Umbilical cord (tissue), 2 donors: ENCODE measurements at places on chromosomes 6 and 20. TPM values are rescaled to one million over a fixed set of nuclear protein-coding genes. Genes with fewer than 3 reads are reported as not detected.

DNA sequence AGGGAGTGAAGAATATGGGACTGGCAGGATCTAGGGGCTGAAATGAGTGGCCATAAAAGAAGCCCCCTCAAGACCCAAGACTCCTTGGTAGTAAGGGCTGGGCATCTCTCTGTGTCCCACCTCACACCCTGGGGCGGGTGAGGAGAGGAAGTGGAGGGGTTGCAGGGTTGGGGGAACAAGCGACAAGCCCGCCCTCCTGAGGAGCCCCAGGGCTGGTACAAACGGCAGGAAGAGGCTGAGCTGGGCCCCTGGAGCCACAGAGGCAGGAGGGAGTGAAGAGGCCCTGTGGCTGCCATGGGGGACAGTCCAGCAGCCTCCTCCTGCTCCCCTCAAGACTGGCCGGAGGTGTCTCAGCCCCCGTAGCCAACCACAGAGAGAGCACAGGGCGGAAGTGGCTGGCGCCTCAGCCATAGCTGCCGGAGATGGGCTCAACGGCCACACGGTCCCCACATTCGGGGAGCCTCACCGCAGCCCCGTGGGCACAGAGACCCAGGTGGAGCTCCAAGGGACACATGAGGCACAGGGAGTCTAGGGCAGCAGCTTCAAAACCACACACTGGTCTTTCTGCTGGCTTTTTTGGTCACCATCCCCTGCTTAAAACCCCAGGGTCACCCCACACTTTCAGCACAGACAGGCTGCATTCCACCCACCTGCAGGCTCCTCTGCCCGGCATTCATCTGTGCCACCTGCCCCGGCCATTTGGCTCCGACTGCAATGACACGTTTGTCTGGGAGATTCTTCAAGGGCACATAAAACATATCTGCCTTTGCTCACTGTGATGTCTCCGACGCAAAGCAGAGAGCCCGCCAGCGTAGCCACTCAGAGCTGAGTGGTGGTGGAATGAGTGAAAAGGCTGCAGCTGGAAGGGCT lies 524 bp downstream of the C20orf203 start:
- no peak for DNase-seq

DNA sequence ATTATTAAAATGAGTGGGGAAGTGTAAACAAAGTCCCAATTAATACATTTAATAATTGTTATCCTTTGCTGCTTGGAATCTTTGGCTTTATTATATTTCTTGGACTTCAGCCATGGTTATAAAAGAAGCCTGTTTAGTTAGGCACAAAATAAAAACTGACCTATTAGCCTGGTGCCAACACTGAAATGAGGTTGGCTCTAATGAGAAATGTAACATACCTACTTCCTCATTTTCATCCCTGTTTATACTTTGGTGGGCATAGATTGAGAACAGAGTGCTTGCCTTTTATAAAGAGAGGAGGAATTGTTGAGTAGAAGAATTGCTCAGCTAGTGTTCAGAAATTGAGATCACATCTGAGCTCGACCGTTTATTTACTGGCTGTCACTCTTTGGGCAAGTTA lies 471.3 kb downstream of the UTRN start:
- DNase-seq = no peak

CST2 gene
- not detected for total RNA-seq

DNA sequence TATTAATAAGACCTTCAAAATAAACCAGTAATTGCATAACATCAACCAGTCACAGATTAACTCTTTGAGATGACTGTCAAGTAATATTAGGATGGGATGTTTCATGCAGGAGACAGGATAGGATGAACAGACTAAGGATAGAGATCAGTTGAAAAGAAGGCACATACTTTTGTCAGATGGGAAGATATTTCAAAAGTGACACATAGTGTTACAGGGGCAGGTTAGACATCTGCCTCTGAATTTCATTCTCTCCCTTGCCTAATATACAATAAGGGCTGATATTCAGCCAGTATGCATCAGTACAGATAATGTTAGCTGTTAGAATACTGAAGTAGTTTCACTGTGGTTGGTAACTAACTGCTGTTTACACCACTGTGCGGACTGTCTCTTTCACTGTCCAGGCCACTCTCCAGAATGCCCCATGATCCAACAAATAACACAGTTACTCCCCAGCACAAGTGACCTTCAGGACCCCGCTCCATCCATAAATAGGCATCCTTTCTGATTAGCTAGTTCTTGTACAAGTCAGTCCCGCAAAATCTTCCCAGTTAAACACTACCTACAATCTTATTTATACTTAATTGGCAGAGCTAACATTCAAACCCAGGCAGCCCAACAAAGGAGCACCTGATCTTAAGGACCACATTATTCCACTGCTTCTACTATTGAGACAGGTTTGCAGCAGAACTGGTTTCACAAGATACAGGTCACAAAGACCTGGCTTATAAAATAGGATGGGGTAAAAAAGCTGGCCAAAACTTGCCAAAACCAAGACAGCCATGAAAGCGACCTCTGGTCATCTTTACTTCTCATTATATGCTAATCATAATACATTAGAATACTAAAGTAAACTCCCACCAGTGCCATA lies 21.9 kb upstream of the PLN start:
- DNase-seq = no peak

- no peak for DNase-seq
Measured at GRCh38 chr20:38098952-38099351, 65.4 kb downstream of the RPRD1B start.

GRCh38 chr6:40722091-40722490 lies 134.9 kb upstream of the LRFN2 start:
- peak; percentile 44 for DNase-seq

LHFPL5 gene
- total RNA-seq = 0.24 TPM

DNA sequence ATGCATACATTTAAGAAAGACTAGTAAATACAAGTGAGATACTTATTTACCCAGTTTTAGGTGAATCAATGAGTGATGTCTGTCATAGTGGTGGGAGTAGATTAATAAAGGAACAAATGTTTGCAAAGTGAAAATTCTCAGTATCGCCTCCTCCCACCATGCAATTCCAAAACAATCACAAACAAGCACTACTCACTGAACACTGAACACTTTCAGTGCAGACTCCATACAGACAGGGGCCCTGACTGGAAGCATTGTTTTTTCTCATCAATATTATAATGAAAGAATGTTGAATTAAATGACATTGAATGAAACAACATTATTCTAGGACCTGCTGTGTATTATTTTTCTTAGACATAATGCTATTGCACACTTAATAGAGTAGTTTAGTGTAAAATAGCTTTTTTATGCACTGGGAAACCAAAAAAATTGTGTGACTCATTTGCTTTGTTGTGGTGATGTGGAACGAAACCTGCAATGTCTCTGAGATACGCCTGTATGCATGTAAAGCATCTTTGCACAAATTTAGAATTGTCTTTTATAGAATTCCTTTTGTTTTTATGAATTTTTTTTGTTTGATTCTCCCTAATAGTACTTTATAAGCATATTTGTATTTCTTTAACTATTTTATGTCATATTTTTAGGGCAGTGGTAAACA lies 317.5 kb downstream of the UTRN start:
- DNase-seq = no peak

DNA sequence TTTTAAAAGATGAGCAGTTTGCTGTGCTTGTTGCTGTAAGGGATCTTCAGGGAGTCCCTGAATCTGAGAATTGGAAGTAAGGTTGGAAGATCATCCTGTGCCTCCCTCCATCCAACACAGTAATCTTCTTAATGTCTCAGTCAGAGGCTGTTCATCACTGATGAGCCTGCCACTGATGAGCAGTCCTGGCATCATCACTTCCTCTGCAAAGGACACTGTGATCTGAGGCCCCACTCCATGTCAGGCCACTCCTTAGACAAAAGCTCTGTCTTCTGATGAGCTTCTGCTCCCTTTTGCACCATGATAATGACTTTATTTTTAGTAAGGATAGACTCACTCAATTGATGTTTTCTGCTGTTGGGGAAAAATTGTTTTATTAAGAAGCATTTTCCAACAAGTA lies 121.0 kb downstream of the UST start:
- DNase-seq = no peak

DNA sequence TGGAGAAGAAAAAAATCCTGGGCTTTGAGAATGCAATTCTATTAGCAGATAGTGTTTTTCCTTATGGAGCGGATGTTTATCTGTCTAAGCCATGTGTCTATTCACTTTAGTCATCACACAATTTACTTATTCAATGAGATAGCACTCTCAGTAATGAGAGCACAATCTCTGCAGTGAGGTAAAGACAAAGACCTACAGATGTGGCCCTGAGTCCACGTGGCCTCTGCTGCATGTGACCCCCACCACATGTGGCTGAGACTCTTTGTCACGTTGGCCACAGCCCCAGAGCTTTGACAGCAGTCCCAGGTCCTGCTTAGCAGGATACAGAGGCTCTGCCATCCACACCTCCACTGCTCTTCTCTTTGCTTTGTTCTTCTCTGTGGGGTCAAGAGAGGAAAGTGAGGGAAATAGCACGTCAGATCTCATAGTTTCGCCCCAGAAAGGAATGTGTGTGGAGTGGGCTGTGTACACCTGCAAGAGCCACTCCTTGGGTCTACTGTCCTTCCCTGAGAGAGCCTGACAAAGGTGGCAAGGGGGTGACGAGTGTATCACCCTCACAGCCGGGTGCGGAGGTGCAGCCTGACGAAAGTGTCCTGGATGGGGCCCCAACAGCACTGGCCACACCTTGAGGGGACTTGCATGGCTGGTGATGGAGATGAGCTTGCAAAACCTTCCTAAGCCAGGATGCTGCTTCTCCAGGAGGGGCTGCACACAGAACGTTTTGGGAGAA lies 40.7 kb downstream of the ZNF831 start:
- DNase-seq = no peak

DNA sequence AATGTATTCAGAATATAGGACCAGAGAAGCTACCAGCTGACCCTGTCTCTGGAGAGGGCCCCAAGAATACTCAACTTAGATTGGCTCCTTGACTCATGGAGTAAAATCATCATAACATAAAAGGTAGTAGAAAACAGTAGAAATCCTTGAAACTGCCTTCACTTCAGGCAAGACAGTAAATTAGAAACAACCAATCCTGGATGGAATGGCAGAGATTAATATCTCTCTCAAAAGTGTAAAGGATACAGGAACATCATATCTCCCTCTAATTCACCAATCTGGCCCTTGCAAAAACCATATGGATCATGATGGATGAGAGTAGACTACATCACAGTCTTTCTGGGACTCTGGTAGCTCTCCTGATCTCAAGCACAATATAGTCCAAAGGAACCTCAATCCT lies 20.4 kb upstream of the EPM2A start:
- no peak for DNase-seq

FAM83B gene
- 3.6 TPM for total RNA-seq

WFDC2 gene
- 9.9 TPM for total RNA-seq

DNA sequence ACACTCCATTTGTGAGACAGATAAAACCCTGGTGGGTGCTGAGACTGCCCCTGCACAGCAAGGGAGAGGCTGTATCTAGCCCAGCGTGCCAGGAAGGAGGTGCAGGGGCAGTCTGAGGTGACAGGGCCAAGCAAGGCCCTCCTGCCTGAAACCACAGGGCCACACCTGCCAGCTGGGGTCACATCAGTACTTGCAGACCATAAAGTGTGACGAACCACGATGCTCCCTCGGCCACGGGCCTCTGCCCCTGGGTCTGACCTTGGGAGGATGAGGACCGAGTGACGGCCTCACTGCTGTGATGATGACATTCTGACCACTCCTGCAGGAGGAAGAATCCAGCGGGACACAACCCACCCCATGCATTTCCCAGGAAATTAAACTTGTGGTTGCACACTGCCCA lies 75.1 kb downstream of the NINL start:
- DNase-seq = no peak

GRCh38 chr6:138455746-138456400 lies 43.4 kb downstream of the NHSL1 start:
- peak; percentile 25 for DNase-seq

- no peak for DNase-seq
Measured at GRCh38 chr20:40654876-40655275, 34.2 kb downstream of the MAFB start.

SCAF8 gene
- 43.6 TPM for total RNA-seq

DNA sequence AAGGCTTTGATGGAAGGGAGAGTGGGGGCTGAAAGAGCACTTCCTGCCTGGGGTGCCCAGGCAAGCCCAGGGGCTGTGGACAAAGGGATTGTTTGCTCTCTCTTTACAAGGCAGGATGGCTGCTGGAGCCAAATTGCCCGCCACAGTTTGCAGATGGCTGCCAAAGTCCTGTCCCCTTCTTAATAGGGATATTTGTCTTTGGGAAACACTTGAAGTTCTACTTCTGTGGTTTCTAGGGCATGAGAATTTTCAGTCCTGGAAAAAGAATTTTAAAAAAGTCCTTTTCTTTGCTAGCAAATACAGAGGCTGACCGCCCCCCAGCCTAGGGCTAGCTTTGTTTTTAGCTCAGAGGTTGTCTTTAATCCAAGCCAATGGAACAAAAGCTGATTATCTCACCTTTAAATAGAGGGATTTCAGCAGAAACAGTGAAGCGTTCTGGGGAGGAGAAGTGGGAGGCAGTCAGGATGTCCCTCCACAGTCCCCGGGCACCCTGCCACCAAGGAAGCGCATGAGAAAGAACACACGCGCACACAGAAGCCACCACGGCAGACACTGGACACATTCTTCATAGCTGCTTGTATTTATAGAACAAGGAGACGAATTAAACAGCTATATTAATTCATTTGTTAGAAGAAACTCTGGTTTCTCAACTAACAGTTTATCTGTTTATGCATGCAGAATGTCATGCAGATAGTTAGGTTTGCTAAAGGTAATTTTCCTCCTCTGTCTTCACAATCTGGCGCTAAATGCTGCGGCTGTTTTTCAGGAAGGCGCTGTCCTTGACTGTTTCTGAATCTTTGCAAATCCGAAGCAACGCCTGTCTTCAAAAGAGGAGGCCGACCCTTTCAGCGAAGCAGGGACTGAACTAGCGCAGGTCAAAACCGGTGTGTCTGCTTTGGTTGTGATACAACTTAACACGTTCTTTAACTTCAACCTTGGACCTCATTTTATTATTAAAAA lies 736.9 kb downstream of the QKI start:
- DNase-seq = no peak

- no peak for DNase-seq
Measured at GRCh38 chr6:106225581-106225980, 100.0 kb downstream of the ATG5 start.

DNA sequence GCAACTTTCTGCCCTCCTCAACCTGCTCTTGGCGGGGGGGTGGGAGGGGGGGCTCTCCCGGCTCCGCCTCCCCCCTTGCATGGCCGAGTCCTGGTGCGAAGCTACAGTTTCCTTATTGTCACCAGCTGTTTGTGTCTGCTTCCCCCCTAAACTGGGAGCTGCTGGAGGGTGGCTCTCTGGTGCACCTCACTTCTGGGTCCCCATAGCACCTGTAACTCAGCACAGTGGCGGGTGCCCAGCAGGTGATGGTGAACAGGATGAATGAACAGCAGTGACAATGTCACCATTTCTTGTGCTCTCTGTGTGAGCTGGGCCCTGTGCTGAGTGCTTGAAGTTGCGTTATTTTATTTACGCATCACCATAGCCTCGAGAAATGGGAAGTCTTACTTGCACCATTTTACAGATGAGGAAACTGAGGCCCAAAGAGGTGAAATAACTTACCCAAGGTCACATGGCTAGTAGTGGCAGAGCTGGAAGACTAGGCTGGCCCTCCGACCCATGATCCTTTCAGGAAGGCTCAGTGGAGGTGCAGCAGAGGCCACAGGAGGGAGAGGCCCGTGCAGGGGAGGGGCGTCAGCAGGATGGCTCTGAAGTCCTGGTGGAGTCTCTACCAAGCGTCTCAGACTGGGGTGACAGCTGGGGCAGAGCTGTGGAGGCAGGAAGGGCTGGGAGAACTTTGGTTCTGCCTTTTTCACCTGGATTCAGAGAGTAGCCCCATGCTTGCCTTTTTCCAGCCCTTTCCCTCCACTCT lies 41.8 kb downstream of the SRC start:
- DNase-seq = no peak

MYCT1 gene
- total RNA-seq = 3.1 TPM

GRCh38 chr6:44527181-44527580 lies 139.7 kb downstream of the CDC5L start:
- DNase-seq = no peak

RAD21L1 gene
- 19.5 TPM for total RNA-seq
